ENCODE measurements at places on chromosomes 5 and 9.
A peak's percentile ranks its signal among the peaks of the same experiment; 100 is the strongest.

DNA sequence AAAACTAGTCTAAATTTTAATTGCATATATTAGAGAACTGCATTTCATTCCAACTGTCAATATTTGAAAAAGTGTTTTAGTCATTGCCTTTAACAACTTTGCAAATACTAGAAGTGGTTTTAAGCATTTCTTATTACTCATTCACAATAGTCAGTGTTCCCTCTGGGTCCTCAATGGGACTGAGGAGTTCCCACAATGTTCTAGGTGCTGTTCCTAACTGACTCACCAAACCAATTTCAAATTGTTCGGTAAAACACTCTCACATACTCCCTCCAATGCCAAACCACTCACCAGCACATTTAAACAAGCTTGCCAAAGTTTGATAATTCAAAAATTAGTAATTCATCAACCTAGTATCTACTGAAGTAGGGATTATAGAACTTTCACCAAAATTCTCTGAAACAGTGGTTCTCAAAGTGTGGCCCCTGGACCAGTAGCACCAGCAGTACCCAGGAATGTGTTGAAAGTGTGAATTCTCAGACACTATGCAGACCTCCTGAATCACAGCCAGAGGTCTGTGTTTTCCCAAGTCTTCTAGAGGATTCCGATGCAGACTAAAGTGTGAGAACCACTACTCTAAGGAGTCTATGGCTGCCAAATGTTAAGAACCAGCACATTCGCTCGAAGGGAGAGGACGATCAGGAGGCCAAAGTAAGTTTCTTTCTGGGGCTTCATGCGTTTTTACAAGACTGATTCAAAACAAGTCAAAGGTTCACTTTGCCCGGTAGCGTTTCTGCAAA, 72.8 kb downstream of the APBA1 start:
- no peak for DNase-seq

- DNase-seq, result no peak
Measured at GRCh38 chr9:20987521-20987920, 43.9 kb downstream of the HACD4 start.

GRCh38 chr5:131114754-131115153, 50.3 kb downstream of the HINT1 start:
- DNase-seq, result no peak

- DNase-seq, result no peak
Measured at GRCh38 chr5:148214665-148215185, 11.9 kb downstream of the SPINK6 start.

- no peak for DNase-seq
Measured at GRCh38 chr9:77707383-77708063, 59.4 kb upstream of the GNA14 start.

DNA sequence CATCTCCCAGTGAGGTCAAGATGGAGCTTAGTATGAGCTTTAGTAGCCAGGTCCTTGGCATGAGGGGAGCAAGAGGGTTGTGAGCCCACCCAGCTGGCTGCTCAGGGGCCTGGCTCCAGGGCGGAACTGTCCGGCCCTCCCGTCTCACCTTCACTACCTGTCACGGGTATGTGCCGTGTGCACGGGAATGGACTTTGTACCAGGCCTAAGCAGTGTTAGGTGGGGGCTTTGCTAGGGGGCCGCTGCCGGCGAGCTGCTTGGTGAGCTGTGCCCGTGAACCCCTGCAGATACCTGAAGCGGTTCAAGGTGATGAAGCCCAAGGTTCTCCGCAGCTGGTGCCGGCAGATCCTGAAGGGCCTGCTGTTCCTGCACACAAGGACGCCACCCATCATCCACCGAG, 46.7 kb downstream of the WNK2 start:
- no peak for DNase-seq

DNA sequence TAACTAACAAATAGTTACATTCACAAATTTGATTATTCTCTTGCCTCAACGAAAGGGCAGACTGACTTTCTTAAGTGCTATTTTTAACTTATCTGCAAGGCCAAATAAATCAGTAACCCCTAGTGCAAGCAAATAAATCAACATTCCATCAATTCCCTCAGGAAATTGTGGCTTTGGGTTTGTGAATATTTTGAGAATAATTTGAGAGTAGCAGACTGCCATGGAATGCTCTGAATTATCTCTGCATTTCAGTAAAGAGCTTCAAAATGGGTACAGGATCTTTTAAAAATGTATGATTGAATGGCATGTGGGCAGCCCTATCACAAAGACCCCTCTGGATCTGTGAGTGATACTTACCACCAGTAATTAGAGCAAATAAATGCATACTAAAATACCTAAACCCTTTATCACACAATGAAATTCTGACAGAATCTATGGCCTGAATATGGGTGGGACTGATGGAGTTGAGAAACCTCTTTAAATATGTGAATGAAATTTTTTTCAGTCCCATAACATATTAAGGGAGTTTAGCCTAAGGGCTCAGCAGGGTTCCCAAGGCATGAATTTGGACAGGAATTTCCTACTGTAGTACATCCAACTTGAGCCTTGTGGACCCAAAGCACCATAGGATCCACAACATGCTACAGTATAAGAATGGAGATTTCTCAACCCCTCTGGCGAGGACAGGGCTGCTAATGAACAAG, 92.5 kb upstream of the ITGA2 start:
- DNase-seq, result no peak

DNA sequence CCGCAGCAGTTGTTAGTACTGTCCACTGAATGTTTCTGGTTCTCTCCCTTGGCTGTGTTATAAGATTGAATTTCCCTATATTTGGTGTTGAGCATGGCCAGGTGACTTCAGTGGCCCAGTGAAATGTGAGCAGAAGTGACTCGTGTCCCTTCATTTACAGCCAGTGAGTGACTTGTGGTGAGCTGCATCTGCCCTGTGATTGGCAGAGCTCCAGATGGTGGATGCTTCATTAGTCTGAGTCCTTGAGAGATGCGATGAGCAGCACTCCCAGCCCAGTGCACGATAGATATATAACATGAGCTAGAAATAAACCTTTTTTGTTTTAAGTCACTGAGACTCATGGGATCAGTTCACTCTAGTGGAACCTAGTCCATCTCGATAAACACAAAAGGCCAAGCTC, 19.3 kb downstream of the PCSK5 start:
- DNase-seq, result no peak

DNA sequence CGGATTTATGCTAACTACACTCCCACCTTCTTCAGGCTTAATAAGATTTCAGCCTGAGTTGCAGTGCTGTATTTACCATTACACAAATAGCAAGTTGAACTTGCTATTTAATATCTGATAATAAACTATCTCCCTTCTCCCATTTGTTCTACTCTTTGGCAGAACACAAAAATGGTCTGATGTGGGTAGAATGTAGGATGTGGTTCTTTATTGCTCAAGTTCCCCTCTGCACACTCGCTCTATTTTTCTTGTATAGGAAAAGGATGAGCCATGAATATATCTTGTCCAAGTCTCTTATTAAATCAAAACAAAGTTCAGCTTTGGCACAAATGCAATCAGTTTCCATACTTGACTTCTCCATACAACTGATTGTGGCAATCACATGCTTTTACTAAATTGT, 37.2 kb upstream of the KIF2A start:
- DNase-seq, result no peak

- DNase-seq, result no peak
Measured at GRCh38 chr5:172412724-172413286, 41.5 kb downstream of the SH3PXD2B start.

DNA sequence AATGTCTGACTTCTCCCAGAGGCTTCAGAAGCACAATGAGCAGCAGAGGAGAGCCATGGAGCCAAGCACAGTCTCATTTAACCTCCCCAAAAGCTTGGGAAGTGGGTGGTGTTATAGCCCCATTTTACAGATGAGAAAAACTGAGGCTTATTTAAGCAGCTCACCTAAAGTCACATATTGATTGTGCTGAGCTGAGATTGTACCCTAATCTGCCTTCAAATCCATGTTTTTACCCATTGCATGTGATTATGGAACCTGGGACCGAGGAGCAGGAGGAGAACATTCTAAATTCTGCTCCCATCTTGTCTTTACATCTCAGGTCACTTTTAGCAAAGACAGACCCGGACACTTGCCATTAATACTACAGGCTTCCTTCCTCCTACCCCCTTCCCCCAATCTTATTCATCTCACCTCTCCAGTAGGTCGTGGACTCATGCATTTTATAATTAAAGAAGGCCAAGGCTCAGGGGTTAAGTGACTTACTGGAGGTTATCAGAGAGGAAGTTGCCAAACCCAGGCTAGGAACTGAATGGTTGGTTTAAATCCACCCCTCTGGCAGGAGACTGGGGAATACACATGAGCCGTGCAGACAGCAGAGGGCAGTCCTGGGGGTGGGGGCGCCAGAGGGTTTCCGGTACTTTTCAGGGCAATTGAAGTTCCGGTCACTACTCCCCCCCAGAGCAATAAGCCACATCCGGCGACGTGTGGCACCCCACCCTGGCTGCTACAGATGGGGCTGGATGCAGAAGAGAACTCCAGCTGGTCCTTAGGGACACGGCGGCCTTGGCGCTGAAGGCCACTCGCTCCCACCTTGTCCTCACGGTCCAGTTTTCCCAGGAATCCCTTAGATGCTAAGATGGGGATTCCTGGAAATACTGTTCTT, 51.0 kb upstream of the IL17B start:
- no peak for DNase-seq

- no peak for DNase-seq
Measured at GRCh38 chr5:125897089-125897488, 526.1 kb upstream of the GRAMD2B start.

- peak; percentile 13 for DNase-seq
Measured at GRCh38 chr9:135085830-135086546, 1.5 kb upstream of the OLFM1 start.

DNA sequence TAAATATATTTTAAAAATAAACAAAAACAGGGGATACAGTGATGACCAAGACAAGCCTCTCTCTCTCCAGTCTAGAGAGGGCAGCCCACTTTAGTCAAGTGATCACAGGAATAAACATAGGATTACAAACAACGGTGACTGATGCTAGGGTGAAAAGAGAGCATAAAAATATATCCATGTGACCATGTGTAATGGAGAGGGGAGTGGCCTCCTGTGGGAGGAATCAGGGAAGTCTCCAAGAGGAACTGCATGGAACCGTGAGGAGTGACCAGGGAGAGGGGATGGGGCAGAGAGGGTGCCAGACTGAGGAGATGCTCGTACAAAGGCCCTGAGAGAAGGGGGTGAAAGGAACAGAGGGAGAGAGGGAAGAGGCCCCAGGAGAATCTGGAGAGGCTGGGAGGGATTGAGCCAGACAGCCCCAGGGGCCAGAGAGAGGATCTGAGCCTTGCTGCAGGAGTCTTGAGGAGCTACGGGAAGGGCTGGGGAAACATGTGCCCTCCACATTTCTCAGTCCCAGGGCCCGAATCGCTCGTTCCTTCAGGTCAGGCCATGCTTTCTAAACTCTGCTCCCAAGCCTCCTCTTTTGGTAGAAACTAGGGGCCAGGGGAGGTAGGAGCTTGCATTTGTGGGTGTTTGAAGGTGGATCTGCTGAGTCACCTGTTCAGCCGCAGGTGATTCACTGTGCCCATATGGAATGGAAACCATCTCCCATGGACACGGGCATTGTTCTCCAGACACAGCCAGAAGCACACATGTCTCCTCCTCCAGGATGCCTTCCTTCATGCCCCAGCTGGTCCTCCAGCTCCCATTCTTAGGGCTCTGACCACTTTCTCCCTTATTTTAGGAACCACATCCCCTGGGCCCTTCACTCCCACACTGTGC, 63.8 kb downstream of the PAX5 start:
- DNase-seq, result no peak

- DNase-seq, result no peak
Measured at GRCh38 chr5:53068291-53068836, 41.2 kb downstream of the MOCS2 start.

GRCh38 chr9:100425758-100426157, 1.2 kb upstream of the MSANTD3 start:
- DNase-seq, result no peak

- DNase-seq, result no peak
Measured at GRCh38 chr9:137988051-137988450, 110.5 kb downstream of the CACNA1B start.

GRCh38 chr9:126693428-126693944, 79.8 kb downstream of the LMX1B start:
- DNase-seq, result no peak

DNA sequence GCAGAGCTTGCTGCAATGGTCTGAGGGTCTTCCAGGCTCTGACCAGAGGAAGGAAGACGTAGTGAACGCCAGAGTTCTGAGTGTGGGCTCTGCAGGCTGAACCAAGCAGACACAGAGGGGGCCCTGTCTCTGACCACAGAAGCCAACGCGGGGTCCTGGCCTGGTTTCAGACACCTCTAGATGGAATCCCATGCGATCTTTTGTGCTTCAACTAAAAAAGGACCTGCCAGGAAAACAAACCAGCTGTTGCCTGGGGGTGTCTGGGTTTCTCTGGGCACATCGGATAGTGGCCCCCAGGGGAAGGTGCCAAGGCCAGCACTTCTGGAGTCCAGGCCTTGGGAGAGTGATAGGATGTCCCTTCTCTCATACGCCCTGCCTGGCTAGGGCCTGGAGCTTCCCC, 12.9 kb downstream of the PRDM12 start:
- no peak for DNase-seq

- DNase-seq, result no peak
Measured at GRCh38 chr9:89315482-89315881, 2.8 kb upstream of the SECISBP2 start.

GRCh38 chr5:139746691-139747582, 48.7 kb upstream of the PSD2 start:
- DNase-seq, result peak; percentile 74

DNA sequence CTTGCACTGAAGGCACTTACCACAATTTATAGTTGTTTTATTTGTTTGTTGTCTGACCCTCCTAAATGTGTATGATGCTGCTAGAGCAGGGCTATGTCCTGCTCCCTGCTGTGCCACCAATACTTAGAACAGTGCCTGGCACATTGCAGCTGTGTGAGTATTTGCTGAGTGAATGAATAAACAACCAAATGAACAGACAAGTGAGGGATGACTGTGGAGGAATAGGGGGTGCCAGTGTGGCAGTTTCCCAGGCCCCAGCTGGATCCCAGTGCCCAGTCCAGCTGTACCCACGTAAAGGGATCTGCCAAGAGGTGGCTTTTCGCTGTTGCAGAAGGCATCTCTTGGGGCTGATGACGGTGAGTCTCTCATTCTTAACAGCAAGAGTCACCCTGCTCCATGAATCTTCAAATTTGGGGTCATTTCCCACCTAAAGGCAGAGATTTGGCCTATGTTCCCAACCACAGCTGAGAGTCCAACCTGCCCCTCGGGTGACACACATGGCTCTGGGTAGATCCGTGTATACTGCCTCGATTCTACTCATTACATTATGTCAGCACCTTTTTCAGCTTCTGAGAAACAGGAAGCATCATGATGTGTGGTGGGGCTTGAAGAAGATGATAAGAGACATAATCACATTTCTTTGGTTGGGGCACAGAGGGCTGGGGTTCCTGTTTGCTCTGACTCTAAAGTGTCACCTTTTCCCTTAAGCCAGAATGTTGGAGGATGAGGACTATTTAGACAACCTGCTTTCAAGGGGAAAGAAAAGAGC, 14.3 kb downstream of the IL5 start:
- DNase-seq, result no peak
